ENCODE measurements at places on chromosomes 3 and 15.

GRCh38 chr15:71743861-71744382 lies 66.4 kb upstream of the NR2E3 start:
- peak overlapping the region; percentile 30 for H3K27ac ChIP-seq
- no peaks in the 10 kb centered on the region for H3K27me3 ChIP-seq
- no peaks in the 10 kb centered on the region for H3K4me1 ChIP-seq
- no peak for DNase-seq

DNA sequence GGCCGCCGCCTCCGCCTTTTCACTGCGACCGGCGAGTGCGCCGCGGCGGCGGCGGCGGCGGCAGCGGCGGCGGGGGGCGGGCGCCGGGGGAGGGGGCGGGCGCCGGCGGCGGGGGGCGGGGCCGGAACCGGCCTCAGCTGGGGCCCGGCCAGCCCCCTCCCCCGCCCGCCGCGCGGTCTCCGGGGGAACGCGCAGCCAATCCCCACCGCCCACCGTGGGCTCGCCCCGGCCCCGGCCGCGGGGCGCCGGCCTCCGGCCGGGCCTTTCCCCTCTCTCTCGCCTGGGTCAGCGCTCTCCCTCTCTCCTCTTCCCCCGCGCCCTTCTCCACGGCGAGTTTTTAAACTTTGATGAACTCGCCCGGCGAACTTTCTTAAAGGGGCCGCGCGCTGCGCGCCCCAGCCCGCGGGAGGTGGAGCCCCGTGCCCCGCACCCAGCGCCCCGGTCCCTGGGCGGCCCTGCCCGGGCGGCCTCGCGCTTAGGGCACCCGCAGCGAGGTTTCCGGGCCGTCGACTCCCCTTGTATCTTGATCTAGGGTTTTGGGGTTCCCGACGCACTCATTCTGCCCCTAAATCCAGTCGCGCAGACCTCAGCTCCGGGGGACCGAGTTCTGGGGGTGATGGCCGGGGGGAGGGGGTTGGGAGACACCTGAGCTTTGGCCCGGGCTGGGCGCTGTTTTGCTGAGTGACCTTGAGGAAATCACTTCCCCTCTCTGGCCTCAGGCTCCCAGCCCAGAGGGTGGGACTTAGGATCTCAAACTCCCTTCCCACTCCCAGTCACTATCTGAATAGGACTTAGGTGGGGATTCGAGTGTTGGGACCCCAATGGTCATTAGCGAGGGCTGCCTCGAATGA lies at the start of gene RBPMS2:
TSS of gene RBPMS2 (minus strand) at position 39 of the 851 bp plus-strand sequence. CDS start 270 bp downstream, outside the sequence.
- H3K36me3 ChIP-seq: no peaks in the 10 kb centered on the region
- H3K27ac ChIP-seq: peak within 1 kb of the TSS; percentile 87
- peaks cover 24% of the 10 kb centered on the region for H3K4me1 ChIP-seq
- H3K27me3 ChIP-seq: no peaks in the 10 kb centered on the region

- no peaks in the 10 kb centered on the region for H3K36me3 ChIP-seq
- no peak overlapping the region for H3K4me3 ChIP-seq
- DNase-seq: no peak
- H3K4me1 ChIP-seq: no peaks in the 10 kb centered on the region
These were observed 156.9 kb downstream of the FBLN2 start for GRCh38 chr3:13705702-13706280.

DNA sequence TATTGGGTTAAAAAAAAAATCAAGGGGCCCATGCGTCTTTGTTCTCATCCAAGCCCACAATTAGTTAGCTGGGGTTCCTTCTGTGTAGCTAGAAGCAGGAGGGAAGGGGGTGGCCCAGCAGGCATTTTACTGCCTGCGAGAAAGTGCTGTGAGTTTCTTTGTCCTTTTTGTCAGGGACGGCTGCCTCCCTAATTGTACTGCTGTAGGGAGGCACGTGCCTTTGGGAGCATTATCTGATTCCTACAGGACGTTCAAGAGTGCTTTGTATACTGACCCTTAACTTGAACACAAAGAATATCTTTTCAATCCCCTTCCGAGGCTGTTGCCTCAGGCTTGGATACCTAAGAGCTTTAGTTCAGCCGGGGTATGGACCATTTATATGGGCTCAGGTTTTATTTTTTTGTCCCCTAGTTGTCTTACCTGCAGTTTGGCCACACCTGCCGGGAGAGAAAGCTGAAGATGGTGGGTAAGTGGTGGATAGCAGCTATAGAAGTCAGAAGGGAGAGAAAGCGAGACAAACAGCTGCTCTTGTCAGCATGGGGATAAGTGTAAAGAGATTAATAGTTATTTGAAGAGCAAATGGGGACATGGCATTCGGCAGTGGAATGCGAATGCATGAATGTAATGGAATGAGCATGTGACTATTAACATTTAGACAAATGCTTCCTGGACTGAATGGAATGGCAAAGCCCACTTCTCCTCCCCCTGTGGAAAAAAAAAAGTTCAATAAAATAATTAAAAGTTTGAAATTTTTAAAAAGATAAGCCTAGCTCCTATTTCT lies 175.2 kb downstream of the TP63 start:
- H3K4me3 ChIP-seq: no peak overlapping the region
- no peak for DNase-seq
- no peaks in the 10 kb centered on the region for H3K27me3 ChIP-seq
- peaks cover 20% of the 10 kb centered on the region for H3K4me1 ChIP-seq
- no peaks in the 10 kb centered on the region for H3K36me3 ChIP-seq
- H3K27ac ChIP-seq: peak overlapping the region; percentile 50

DNA sequence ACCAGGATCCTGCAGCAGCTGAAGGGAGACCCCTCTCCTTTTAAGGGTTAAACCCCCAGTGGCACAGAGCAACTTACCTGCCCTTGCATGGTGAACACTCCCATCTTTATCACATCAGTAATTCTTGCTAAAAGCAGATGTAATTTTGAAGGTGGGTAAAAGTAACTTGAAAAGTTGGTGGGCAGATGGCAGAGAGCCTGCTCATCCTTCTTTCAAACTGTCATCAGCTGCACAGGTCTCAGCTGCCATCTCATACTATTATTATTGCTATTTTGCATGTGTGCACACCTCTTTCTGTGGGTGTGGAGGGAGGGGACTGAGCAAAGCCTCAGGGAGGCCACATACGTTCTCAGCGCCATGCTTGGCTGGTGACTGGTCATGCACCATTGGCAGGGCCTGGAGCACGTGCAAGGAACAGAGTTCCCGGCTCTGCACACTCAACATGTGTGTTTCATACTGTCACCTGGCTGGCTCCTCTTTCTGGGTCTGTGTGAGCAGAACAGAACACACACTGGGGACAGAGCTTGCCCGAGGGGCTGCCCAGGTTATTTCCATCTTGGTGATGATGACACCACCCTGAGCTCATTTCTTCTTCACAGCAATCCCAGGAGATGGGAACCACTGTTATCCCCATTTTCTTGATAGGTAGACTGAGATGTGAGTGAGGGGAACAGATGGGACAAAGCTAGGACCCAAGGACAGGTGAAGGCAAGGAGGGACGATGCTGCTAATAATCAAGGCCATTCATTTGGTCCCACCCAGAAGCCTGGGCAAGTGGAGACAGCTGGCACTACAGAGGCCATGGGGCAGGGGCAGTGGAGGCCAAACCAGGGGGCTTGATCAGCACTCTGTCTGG lies 95.8 kb upstream of the KLF13 start:
- no peaks in the 10 kb centered on the region for H3K36me3 ChIP-seq
- H3K27ac ChIP-seq: no peak overlapping the region
- no peak overlapping the region for H3K4me3 ChIP-seq

- H3K27me3 ChIP-seq: no peaks in the 10 kb centered on the region
- H3K4me3 ChIP-seq: no peak overlapping the region
- no peaks in the 10 kb centered on the region for H3K4me1 ChIP-seq
- no peak for DNase-seq
- H3K27ac ChIP-seq: no peak overlapping the region
- peaks cover 15% of the 10 kb centered on the region for H3K36me3 ChIP-seq
These were observed 79.3 kb downstream of the ANO10 start for GRCh38 chr3:43542328-43543043.

GRCh38 chr3:86740751-86741150 lies 250.2 kb downstream of the VGLL3 start:
- H3K4me1 ChIP-seq: no peaks in the 10 kb centered on the region
- no peak overlapping the region for H3K4me3 ChIP-seq
- DNase-seq: no peak
- H3K36me3 ChIP-seq: no peaks in the 10 kb centered on the region

DNA sequence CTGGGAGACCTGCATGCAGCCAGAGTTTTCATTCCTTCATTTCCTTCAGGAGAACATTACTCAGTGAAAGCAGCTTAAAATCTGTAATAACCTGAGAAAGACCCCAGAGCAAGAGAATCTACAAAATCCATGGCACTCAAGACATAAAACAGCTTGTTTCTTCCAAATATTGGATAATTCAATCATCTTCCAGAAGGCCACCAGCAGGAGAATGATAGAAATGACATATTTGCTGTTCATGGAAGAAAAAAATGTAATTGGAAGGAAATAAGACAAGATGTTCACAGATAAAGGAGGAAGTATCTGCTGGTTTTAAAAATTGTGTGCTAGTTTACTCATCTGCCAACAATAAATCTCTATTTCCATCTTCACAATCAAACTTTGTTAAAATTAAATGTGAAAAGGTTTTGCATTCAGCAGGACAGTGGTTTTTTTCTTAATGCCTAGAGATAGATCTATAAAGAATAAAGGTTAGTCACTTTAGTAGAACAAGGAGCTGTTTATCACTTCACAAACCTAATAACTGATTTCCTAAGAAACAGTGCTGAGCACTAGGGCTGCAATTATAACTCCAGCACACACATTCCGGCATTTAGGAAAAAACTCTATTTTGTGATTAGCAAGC lies 530.8 kb downstream of the NSUN3 start:
- H3K27ac ChIP-seq: no peak overlapping the region
- no peaks in the 10 kb centered on the region for H3K36me3 ChIP-seq
- no peaks in the 10 kb centered on the region for H3K4me1 ChIP-seq
- no peak for DNase-seq
- H3K27me3 ChIP-seq: no peaks in the 10 kb centered on the region

DNA sequence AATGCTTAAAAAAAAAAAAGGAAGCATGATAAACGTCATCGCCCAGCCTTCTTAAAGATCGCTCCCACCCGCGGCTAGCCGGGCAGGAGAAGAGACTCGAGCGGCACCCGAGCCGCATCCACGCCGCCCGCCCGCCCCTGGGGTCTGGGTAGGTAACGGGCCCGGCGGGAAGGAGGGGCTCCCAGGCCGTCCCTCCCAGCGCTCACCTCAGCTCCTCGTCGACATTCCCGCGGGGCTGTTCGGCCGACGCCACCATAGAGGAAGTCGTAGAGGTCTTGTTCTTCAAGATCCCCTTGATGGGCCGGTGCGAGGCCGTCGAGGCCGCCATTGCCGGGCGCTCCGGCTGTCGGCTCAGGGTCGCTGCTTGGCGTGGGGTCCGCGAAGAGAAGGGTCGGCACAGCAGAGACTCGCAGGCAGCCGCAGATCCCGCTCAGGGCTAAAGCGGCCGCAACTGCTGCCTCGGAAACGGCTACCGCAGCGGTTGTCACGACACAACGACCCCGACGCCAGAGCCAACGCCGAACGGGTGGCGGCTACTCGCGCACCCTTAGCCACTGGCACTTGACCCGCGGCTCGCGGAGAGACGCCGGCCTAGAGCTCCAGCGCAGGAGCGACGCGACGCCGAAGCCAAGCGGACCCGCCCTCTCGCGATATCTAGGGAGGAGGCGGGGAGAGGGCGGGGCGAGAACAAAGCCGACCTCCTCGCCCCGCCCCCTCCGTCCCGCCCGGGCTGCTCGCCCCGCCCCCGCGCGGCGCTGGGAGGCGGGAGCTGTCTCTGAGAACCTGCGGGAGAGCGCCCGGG lies at the start of gene PPP1R2:
TSS of gene PPP1R2 (minus strand) at position 628 of the 802 bp plus-strand sequence. CDS start at position 328, 300 bp downstream.
- peak; percentile 59 for DNase-seq
- peaks cover 87% of the 10 kb centered on the region for H3K4me1 ChIP-seq
- no peaks in the 10 kb centered on the region for H3K27me3 ChIP-seq

DNA sequence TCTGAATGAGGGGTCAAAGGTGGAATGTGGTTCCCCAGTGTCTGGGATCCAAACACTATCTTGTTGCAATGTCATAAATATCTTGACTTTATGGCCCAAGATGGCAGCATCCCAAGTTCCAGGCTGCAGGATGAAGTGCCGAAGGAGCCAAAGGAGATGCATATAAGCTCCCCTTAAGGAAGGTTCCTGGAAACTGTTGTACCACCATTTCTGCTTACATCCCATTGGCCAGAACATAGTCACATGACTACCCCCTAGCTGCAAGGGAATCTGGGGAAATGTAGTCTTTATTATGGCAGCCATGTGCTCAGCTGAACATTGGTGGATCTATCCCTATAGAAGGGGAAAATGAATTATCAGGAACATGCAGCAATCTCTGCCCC lies 54.3 kb downstream of the BDH1 start:
- H3K4me3 ChIP-seq: peak overlapping the region; percentile 2
- H3K27me3 ChIP-seq: no peaks in the 10 kb centered on the region
- no peaks in the 10 kb centered on the region for H3K36me3 ChIP-seq

DNA sequence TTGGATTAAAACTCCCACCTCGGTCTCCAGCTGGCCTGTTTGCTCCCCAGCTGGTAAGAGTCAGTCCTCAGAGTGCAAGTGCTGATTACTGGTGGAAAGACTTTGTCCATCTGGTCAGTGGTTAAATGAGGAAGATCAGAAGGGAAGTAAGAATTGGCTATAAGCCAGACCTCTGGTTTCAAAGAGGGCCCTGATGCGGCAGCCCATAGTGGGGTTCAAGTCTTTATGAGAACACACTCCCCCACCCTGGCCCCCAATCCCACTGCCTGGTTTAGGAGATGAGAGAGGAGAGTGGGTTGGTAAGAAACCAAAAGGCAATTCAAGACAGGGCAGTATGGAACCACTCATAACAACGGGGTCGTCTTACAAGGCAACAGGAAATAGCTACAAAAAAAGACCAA lies 65.0 kb downstream of the FRMD4B start:
- no peaks in the 10 kb centered on the region for H3K27me3 ChIP-seq
- H3K27ac ChIP-seq: peak overlapping the region; percentile 35

- H3K4me3 ChIP-seq: no peak overlapping the region
- no peak for DNase-seq
- no peak overlapping the region for H3K27ac ChIP-seq
- H3K4me1 ChIP-seq: no peaks in the 10 kb centered on the region
These were observed 27.3 kb upstream of the TMCO5A start for GRCh38 chr15:37907136-37907535.

- H3K4me3 ChIP-seq: no peak overlapping the region
- no peaks in the 10 kb centered on the region for H3K36me3 ChIP-seq
- no peak overlapping the region for H3K27ac ChIP-seq
- H3K4me1 ChIP-seq: no peaks in the 10 kb centered on the region
These were observed 114.8 kb upstream of the ATP2B2 start for GRCh38 chr3:10619989-10620832.

DNA sequence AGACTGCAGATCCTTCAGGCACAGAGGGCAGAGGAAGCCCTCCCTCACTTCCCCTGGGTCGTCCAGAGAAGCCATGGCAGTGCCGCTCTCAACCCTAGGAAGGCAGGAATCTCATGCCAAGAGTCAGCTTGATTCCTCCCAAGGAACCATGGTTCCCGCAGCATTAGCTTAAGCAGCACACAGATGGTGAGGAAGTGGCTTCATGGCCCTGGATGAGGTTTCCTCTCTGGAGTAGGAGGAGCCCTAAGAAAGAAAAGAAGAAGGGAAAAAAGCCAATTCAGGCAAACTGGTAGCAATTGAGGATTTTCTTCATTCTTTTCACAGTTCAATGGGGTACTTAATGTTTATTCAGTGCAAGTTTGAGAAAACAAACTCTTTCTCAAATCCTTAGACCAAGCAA lies 2.9 kb downstream of the RBSN start:
- peaks cover 11% of the 10 kb centered on the region for H3K4me1 ChIP-seq
- no peak overlapping the region for H3K4me3 ChIP-seq
- no peak for DNase-seq
- H3K27ac ChIP-seq: no peak overlapping the region
- H3K27me3 ChIP-seq: no peaks in the 10 kb centered on the region

Data from esophagus squamous epithelium (tissue), 5 donors.